ENCODE measurements at places on chromosomes 12 and 14. TPM values are rescaled to one million over a fixed set of nuclear protein-coding genes. Genes with fewer than 3 reads are reported as not detected.

The CLEC2A gene
- total RNA-seq, result not detected

The TMPRSS12 gene
- total RNA-seq, result not detected

The ZFYVE21 gene
- 60.4 TPM for total RNA-seq

The FERMT2 gene
- 149 TPM for total RNA-seq

The HNRNPC gene
- total RNA-seq, result 591 TPM

The ISCU gene
- total RNA-seq, result 206 TPM

The PTPRB gene
- 2.4 TPM for total RNA-seq

The GLIPR1L1 gene
- not detected for total RNA-seq

The LIN7A gene
- 5.9 TPM for total RNA-seq

The BAZ1A gene
- 21.9 TPM for total RNA-seq
